RKO (cell line): ENCODE measurements at places on chromosomes 7 and 10.

DNA sequence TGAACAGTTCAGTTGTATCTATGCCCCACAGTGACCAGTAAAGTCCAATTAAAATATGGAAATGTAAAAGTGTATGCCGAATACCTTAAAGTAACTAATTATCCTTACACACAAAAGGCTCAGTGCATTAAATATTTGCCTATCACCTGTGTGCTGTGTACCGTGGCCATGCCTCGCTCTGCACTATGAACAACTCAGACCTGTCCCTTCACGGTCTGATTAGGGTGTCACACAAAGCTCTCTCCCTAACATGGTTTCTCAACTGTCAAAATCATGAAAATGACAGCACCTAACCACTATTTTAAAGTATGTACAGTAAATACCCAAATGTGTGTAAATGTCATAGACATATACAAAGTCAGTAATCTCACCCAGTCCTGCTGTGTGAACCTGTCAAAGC is 43.1 kb downstream of the STK17A start:
- no peak for DNase-seq

DNA sequence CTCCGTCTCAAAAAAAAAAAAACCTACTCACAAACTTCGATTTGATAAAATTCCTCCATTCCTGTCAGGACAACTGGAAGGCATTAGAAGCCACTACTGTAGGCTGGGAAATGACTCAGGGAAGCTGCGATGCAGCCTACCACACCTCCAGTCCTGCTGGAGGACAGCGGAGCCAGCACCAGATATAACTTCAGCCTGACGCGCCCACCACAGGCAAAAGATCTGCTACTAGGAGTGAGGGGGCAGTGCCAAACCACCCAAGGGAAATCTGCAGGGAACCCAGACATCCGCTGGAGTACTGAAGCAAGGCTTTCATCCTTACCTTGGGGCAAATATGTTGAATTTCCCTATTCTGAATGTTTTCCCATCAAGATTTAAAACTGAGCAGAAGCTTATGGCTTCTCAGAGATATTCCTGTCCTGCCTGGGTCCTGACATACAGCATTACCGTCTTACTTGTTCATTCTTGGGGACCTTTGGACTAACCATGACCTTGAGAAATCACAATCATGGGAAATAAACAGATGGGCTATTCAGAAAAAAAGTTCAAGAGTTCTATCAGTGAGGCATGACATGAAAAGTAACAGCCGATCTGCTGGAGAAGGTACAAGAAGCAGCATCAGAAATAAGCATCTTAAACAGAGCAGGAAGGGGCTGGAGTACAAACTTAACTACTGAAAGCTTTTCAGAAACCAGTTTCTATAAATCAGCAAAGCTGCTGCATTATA is 20.4 kb downstream of the BCCIP start:
- no peak for DNase-seq

DNA sequence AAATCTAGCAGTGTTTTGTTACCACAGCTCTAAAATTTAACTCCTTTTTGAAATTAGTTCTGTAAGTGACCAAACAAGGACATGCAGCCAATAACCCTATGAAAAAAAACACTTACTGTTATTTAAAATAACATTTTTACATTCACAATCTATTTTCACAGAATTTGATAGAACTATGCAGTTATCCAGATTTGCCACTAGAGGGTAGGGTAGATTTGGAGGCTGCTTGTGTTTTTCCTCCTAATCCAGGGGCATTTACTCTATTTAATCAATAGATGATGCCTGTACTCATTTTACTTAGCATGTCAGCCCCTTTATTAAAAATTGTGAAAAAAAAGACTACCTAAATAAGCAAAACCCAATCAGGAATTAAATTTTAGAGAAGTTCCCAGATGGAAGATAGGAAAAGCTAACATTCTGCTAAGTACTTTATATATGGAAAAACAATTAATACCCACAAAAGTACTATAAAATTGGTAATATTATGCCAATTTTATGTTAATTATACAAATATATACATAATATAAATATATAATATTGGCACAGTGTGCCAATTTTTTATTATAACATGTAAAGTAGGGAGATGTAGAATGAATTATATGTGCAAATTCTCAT is 18.1 kb upstream of the LIPK start:
- peak; percentile 59 for DNase-seq

GRCh38 chr7:30988351-30989005 is 24.7 kb downstream of the GHRHR start:
- no peak for DNase-seq

GRCh38 chr7:141455723-141456122 is 95.5 kb upstream of the AGK start:
- no peak for DNase-seq

- no peak for DNase-seq
These were observed 325.9 kb downstream of the ADARB2 start for GRCh38 chr10:1411451-1411850.

DNA sequence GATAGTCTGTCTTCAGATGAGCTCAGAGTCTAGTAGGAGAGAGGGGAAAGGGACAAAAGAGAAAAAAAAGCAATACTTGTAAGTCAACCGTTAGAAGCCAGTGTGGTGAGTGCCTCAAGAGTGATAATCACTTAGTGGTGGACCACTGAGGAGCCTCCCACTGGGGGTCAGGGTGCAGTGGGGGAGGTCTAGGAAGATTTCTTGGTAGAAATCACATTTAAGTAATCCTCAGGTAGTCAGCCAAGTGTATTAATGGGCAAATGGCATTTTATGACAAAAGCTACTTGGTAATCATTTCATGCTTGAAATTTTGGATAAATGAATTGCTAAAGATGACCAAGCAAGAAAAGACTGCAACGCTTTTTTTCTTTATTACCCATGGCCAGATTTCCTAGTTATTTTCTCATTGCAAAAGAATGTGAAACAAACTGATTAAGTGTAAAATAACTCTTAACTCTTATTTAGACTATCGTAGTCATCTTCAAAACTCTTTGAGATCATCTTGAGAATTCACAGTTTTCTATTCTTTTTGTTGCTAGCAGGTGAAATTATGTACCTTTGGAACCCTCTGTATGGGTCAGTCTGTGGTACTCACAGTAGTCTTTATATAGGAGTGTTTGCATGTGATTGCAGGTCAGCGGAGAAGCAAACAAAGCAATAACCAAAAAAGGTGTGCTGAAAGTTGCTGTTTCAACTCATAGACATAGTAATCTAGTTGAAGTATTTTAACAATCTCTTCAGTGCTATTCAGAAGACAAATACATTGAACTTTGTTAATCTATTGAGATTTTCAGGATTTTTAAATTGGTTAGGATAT is 63.9 kb downstream of the PPP1R9A start:
- no peak for DNase-seq

DNA sequence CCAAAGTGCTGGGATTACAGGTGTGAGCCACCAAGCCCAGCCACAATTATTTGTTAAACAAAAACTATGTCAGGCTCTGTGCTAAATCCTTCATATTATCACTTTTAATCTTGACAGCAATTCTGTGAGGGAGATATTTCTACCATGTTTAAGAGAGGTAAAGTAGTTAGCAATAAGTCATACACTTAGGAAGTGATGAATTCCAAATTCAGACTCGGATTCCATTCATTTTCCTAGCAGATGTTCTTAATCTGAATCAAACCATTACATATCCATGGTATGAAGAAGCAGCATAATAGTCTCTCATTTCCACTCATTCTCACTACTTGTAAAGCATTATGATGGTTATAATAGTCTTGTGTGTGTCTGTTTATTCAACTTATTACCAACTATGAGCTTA is 2.9 kb upstream of the CD36 start:
- no peak for DNase-seq

GRCh38 chr7:151400626-151401315 is 9.1 kb downstream of the WDR86 start:
- no peak for DNase-seq

DNA sequence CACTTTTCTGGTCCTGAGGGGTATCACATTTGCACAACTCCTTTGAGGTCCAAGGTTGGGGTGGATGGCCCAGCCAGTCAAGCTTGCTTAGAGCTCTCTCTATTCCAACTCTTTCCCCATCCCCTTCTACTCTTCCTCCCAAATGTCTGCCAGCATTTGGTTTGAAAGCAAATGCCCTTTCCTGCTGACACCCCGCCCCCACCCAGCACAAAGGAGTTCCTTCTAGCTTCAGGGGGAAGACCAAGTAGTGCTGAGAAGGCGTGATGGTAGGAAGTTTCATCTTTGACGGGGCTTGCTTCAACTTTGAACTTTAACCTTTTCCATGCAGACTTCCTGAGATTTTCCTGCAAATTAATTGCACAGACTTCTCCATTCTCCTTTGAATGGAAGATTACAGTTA is 137.5 kb upstream of the TCF7L2 start:
- no peak for DNase-seq

DNA sequence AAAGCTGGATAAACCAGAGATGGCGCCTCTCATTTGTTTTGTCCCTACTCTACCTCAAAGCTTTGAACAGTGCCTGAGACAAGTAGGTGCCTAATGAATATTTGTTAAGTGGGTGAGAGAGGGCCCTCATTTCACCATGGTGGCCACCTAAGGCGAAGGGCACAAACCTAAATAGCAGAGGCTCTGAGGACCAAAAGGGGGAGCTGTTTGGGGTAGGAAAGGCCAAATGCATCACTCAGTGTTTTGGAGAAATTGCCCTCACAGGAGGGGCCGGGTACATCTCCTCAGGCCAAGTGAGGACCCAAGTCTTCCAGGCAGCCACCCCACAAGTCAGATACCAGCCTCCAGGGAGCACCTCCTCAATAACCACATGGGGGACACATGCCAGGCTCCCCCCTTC is 14.0 kb downstream of the IMPDH1 start:
- DNase-seq, result no peak

DNA sequence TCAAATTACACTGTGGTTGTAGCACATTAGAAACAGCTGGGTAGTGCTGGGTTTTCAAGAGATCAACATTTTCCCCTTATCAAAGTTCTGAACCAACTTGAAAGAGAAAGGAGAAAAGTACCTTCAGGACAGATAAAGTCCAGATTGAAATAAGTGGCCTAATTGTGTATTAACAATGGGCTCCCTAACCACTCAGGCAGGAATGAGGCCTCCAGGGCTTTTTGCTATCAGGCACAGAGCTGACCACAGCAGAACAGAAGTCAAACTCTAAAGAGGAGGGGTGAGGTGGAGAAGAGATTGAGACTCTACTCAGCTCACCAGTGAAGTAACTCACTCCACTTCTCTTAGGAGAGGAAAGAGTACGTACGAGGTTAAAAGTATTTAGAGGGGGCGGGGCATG is 394.1 kb upstream of the PHF14 start:
- no peak for DNase-seq
